ENCODE measurements at places on chromosomes 2 and 18.
A peak's percentile ranks its signal among the peaks of the same experiment; 100 is the strongest.

GRCh38 chr2:107932488-107932887 is 53.8 kb upstream of the SLC5A7 start:
- DNase-seq, result peak; percentile 49

- no peak for DNase-seq
Measured at GRCh38 chr2:84841577-84841976, 39.3 kb downstream of the TRABD2A start.

GRCh38 chr2:238528953-238529781 is 102.4 kb downstream of the ASB1 start:
- DNase-seq, result peak; percentile 54

- DNase-seq, result no peak
Measured at GRCh38 chr18:13826209-13826608, 2.3 kb downstream of the MC5R start.

DNA sequence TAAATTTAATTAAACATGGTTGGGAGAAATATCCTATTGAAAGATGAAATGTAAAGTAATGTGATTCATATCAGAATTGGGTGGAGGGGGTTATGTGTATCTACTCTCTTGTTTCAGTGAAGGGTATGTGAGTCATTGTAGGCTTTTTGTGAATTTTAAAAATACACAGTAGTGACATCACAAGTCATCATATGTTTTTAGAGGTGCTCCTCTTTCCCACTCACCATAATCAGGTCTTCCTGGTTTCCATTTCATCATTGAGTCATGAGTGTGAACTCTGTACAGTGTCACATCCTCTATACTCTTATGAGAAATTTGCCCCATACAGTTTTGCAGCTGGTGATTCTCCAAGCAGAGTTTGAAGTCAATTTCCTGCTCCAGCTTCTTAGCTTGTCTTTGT is 18.8 kb downstream of the FSIP2 start:
- peak; percentile 57 for DNase-seq

DNA sequence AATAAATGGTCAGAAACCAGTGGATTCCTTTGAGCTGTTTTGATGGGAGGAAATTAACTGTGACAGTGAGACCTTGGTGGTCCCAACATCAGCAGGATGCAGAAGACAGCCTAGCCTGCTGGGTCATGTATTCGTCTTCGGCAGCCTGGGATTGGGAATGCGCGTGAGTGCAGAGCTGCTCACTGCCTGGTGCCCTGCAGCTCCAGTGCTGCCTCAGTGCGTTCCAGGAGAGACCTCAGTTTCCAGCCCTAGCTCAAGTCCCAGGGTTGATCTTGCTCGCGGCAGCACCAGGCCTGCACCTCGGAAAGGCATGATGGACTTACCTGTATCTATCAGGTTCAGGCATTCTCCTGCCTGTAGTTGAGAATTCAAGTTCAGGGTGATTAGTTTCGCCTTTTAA is 203.9 kb downstream of the SH3RF3 start:
- no peak for DNase-seq

GRCh38 chr2:178271629-178272333 is 77.5 kb downstream of the OSBPL6 start:
- DNase-seq, result peak; percentile 87

DNA sequence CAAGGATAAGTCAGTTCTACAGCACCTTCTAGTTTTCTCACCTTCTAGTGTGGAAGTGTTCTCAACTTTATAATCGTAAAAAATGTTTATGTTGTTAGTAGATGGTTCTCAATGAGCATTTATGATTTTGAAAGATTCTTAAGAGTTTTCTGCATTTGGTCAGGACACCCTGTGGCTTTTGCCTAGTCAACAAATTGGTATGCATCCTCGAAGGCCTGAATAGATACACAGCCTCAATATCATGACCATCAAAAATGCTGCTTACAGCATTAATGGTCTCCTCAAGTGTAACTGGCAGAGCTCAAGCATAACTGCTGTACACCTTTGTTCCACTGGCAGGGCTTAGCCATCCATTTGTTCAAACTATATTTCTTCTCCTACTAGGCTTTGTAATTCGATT is 96.7 kb downstream of the CRACDL start:
- peak; percentile 55 for DNase-seq

- peak; percentile 30 for DNase-seq
Measured at GRCh38 chr2:118696786-118697465, 150.5 kb downstream of the EN1 start.

GRCh38 chr2:113234721-113235346 is 43.9 kb downstream of the PAX8 start:
- DNase-seq, result peak; percentile 68

- DNase-seq, result peak; percentile 12
Measured at GRCh38 chr2:164697688-164698461, 76.6 kb upstream of the GRB14 start.

DNA sequence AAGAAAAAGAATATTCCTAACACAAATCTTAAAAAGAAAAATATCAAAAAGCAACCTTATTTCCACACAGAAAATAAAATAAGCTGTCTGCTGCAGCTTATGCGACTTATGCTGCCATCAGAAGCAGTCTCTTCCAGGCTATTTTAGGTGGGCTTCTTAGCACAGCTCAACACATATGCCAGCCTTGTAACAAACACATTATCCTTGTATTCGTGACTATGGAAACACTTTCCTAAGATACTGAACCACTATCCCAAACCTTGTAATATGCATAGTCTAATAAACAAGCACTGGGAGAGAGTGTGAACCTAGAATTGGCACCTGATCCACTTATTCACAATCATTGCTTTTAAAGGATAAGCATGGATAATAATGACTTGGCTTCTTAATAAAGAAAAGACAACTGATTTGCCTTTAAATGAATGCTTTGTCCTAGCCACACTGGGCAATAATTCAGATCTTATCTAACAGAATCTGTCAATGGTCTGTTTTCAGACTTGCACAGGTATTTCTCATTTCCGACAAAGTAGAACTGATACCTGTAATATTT is 40.0 kb upstream of the RNU4ATAC start:
- DNase-seq, result no peak

- DNase-seq, result no peak
Measured at GRCh38 chr2:2097549-2097948, 233.5 kb downstream of the MYT1L start.

GRCh38 chr2:159034713-159035112 is 66.3 kb downstream of the TANC1 start:
- DNase-seq, result no peak

- no peak for DNase-seq
Measured at GRCh38 chr2:2056531-2056930, 274.5 kb downstream of the MYT1L start.

DNA sequence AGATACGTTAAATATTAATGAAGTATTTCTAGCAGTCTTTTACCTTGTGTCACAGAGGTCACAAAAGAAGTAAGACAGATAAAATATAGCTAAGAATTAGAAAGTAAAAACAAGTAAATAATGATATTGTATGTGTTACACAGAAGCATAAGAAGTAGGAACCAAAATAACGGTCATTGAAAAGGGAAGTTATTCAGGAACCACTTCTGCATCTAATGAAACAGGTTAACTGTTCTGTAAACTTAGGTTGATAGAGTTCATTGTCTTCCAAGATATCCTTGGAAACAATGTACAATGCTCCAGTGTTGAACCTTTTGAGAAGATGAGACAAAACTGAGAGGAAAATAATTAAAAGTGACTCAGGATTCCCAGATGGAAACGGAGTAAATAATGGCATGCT is 57.1 kb upstream of the CD302 start:
- DNase-seq, result no peak

All from fibroblast of mammary gland (primary cell).